ENCODE measurements at places on chromosomes 5 and 9.
A peak's percentile ranks its signal among the peaks of the same experiment; 100 is the strongest.

DNA sequence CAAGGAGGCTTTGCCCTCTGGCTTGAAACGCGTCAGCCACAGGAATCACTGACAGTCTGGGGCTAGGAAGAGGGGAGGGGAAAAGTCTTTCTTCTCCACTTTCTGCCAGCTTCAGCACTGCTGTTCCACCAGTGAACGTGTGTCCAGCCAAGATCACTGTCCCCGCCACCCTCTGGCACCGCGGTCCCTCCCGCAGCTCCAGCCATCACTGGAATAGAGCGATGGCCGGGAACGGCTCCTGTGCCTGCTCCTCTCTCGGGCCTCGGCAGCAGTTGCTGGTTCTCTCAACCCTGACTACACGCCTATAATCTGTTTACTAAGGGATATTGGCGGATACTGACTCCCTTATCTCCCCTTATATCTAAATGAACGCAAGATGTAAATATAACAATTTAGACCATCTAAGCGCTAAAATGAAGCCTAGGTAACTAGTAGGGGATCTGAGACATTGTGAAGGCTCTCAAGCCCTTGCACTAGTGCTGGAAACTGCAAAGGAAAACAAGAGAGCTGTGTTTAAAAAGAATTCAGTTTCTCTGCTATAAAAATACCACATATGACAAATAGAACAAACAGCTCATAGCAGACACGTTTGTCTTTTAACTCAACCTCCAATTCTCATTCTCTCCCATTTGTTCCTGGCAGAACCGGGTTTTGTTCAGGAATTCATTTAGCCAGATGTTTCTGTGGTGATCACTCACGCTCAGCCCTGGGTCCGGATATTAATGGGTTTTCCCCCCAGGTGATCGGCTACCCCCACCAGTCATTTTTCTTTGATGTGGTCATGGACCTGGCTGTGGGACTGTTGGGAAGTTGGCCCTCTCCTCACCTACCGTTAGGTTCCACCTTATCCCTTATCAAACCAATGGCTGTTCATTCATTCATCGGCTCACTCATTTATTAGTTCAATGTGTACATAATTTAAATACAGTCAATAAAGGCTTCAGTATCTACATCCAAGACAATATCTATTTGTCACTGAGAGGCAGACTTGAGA, 149.8 kb downstream of the MED10 start:
- DNase-seq: no peak

DNA sequence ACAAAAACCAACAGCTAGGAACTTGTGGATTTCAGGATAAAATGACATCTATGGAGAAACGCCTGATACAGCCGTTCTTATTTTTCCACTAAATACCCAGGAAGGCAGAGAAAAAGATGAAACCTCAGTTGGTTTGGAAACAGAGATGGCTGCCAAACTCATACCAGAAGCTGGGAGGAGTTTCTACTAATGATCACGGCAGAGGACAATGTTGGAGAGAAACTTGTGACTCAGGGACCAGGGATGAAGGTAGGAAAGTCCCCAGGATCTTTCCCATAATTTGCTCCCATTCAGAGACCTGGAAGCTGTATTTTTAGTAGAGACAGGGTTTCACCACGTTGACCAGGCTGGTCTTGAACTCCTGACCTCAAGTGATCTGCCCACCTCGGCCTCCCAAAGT, 187.1 kb upstream of the IER5L start:
- no peak for DNase-seq

DNA sequence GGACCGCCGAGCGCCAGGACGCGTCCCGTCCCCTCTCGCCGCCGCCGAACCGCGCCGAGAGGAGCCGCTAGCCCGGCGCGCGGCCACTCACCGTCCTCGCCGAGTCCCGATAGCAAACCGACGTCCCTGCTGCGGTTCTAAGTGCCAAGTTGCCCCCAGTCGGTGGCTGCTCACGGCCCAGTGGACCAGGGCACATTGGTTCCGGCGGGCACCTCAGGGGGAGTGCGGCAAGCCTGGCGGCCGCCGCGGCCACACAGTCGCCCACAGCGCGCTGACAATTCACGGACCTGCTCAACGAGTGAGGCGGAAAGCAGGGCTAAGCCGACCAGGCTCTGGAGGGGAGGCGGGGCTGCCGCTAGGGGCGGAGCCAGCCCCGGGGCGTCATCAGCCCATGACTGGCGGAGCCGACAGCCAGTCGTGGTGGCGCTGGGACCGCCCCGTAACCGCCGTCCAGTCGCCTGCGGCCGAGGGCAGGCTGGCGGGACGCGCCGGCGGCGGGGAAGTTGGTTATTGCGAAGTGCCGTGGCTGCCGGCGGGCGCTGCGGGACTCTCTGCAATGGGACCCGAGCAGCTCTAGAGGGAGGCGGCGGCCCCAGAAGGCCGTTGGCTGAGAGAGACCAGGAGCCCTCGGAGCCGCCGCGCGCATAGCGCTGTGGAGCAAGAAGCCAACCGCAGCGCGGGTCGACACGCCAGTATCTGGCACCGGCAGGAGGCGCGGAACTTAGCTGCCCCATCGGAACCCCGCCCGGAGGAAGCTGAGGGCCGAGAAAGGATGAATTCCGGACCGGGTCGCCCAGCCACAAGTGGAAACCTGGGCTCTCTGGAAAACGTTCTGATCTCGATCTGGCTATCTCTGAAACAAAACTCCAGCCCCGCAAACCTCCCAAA, at the start of gene MARCHF3:
Gene MARCHF3, minus strand, starts transcription at position 300 of the 888 bp plus-strand sequence. CDS start 112,387 bp downstream, outside the sequence.
- DNase-seq: peak; percentile 76

GRCh38 chr5:109900911-109901627, 211.3 kb downstream of the MAN2A1 start:
- DNase-seq: no peak

- DNase-seq: no peak
Observed at GRCh38 chr9:117218951-117219350, 195.9 kb downstream of the ASTN2 start.

DNA sequence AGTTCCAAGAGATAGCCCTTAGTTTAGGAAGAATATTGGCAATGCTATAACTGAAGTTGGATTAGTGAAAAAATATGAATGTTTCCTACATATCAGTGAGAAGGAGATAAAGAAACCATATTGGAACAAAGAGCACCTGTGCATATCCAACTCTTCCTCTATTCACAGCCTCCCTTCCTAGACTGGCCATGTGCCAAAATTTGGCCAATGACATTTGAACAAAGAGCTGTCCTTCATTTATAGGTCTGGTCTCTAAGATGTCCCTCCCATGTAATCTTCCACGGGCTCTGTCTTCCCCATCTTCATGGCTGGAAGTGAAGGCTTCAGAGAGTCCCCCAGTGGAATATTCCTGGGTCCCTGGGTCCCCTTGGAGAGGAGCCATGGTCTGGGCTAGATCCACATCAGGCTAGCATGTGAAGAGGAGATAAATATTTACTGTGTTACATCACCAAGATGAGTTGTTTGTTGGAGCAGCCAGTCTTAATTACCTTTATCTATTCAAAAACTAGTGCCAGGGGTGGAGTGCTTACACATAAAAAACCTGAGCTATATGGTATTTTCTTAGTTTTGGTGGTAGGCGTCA, 190.0 kb upstream of the S1PR3 start:
- no peak for DNase-seq

- DNase-seq: no peak
Observed at GRCh38 chr9:78958892-78959291, 612.9 kb upstream of the TLE4 start.

DNA sequence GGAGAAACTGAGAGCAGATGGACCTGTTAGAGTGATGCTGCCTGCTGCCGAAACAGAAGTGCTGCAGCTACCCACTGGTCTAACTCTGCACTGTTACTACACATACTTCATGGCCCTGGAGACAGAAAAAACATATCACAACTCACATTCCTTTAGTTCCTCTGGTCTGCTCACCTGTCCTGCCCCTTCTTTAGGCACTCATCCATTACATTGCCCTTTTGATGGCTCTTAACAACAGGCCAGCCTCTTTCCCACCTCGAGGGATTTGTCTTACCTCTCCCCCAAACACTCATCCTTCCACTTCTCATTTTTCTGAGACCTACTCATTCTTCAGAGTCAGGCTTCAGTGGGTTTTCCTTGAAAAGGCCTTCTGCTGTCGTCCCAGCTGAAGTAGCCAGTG, 49.2 kb downstream of the KCTD16 start:
- DNase-seq: no peak

GRCh38 chr5:9071524-9071923, 474.4 kb downstream of the SEMA5A start:
- no peak for DNase-seq

DNA sequence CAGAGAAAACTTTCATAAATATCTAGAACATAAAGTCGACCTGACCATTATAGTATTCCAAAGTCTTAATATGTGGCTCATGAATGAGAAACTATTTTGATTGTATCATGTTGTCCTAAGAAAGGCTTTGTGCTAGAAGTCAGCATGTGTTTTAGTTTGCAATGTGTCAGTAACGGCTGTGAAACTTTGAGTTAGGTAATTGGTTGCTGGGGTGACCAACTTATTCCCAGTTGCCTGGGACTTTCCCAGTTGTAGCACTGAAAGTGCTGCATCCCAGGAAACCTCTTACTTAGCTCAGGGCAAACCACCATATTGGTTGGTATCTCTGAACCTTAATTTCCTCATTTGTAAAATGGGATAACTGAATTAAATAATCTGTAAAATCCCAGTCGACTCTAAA, 114.6 kb upstream of the SLC12A2 start:
- DNase-seq: no peak

- no peak for DNase-seq
Observed at GRCh38 chr9:81693671-81694378, 4.5 kb upstream of the TLE1 start.

DNA sequence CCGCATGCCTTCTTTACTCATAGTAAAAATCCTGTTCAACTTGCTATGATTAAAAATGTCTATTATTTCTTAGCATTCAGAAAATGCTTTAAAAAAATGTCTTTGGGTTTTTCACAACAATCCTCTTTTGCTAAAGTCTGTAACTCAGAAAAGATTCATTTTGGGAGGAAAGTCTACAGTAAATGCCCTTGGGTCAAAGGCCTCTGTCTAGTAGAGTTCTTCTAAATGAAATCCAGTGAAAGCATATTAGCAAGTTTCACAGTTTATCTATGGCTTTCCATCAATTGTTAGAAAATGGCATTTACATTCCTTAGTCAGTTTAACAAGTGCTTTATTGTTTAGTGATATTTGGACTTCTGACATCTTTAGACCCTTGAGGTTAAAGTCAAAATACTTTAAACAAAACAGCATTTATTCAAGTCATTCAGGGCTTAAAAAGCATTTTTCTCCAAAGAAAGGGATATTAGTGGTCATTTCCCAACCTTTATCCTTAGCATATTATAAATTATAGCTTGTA, 137.1 kb upstream of the TARS1 start:
- DNase-seq: no peak

DNA sequence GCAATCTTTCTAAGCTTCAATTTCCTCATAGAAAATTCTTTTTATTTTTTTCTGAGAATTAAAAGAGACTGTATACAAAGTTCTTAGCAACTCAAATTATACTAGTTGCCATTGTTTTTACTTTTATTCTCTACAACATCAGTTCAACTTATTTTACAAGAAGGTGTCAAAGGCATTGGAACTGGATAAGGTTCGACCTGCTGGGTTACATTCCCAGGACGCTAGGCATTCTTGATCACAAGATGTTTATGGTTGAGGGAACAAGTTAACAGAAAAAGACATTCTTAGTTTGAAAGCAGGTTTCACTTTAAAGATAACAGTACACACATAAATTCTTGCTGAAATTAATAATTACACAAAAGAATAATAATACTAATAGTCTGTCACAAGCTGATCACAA, 163.5 kb upstream of the SNX2 start:
- DNase-seq: no peak

DNA sequence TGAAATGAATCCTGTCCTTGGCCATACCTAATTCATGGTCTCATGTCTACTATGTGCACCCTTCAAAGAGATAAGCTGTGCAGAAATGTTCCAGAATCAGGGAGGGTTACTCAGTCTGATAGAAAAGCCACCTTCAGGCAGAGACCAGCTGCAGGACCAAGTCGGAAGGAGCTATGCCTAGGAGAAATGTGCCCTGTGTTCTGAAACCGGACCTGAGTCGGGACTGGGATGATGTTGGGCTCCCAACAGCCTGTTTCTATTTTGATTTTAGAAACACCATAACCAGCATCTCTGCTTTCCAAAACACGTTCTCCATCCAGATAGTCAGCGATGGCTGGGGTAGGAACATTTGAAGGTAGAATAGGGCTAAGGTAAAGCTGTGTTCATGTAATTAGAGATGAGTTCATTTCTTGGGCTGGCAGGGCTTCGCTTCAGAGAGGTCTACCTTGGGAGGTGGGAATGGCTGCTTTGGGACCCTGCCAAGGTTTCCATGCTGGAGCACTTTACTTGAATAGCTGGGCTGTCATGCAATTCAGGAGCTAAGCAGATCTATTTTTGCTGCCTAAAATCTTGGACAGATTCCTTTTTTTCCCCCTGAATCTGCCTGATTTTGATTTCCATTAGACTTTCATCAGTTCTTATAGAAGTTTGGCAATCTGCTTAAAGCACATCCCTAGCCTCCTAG, 2.8 kb downstream of the ADCY2 start:
- no peak for DNase-seq

DNA sequence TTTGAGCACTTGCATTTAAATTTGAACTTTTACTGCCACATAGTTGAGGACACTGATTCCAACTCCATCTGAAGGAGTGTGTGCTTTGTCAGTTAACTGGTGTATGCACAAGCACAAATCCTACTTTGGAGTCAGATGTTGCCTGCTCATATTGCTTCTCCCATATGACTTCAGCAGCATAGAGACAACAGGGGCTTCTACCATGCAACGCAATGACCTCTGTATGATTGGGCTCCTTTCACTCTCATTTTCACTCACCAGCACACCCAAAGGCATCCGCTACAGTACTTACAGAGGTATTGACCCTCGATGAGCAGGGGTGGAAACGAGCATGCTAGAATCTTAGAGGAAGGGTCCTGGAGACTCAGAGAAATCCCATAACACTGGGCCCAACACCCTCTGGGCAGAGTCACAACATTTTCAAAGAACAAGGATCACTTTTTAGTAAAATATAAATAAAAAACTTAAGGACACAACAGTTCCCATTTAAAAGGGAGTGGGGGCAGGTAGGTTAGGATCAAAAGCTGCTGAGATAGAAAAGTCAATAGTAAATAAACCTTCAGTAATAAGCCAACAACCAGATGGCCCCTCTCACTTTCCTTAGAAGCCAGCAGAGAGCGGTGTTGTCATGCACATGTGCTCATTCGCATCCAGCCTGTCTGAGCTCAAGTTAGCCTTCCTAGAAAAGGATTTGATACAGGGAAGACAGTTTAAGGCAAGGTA, 203.8 kb downstream of the SNCAIP start:
- no peak for DNase-seq

DNA sequence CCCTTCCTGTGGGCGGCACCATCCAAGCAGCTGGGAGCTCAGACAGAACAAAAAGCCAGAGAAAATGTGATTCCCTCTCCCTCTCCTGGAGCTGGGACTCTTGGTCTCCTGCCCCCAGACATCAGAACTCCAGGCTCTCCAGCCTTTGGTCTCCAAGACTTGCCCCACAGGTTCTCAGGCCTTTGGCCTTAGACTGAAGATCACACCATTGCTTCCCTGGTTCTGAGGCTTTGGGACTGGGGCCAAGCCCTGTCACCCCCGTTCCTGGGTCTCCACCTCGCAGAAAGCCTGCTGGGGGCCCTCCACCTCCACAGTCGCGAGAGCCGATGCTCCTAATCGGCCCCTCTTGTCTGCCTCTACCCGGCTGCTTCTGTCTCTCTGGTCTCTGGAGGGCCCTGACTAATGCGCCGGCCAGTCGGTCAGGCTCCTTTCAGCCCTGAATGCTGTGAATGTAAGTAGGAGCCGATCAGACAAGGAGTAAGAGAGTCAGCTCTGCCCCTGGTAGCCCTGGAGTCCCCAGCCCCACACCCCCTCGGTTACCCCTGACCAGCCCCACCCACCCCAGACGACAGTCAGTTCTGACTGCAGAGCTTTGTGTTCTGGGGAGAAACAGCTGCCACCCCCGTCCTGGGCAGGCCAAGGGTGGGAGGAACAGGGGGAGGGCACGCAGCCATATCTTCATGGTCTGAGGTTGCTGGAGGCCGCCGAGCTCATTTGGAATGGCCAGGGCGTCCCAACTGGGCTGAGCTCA, 57.5 kb downstream of the VAV2 start:
- DNase-seq: no peak
